AG10803 (cell line): ENCODE measurements at places on chromosomes 13 and 19.

- DNase-seq, result no peak
Observed at GRCh38 chr13:42753697-42754096, 27.7 kb upstream of the FAM216B start.

GRCh38 chr13:40777166-40777808, 6.3 kb upstream of the MRPS31 start:
- peak; percentile 46 for DNase-seq

DNA sequence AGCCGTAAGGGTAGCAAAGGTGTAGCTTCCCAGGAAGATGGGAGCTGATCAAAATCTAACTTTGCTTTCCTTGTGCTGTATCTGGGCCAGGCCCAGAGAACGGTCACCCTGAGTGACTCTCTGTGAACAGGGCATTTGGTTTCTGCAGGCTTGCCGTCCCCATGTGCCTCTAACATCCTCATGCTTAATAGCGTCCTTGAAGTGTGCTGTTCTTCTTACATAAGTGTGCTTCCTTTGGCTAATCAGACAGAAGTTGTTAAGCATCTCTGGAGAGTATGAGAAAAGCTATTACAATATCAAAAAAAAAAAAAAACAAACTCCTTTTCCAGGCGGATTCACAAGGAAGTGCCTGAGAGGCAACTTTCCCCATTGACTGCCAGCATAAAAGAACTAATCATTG, 503.7 kb downstream of the DIAPH3 start:
- no peak for DNase-seq

DNA sequence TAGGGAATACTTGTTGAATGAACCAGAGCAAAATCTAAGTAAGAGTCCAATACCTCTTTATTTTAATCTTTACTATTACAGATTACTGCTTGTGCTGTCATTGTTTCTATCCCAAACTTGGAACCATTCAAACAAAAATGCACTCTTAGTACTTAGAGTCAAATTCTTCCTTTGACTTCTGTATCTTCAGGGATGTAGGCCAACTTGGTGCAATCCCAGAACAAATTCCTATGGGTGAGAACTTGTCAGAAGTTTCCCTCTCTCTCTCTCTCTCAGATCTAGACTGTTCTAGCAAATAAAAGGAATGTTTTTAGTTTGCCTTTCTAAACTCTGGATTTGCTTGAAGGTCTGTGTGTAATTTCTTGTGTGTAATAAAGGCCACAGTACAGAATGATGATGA, 329.0 kb upstream of the TMTC4 start:
- no peak for DNase-seq

DNA sequence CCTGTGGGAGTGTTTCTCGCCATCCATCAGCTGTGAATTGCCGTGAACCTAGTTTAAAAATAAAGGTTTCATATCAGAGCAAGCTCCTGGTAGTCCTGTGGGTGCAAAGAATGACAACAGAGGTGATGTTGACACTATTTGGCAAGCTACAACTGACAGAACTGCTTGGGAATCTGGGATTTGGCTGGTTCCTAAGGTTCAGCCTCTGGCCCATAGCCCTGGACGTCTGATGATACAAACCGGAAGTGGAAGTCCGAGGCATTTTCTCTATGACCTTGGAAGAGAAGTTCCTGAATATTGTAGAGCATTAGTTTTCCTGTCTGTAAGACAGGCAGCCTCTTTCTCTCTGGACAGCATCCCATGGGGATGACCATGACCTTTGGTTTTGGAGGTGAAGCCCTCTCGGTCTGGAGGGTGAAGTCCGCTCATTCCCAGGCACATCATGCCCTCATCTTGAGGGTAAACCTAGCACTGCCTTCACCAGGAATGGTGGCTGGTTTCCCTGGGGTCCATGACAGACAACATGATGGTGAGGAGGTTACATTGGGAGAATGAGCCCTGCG, 29.1 kb downstream of the GATAD2A start:
- DNase-seq, result peak; percentile 89

DNA sequence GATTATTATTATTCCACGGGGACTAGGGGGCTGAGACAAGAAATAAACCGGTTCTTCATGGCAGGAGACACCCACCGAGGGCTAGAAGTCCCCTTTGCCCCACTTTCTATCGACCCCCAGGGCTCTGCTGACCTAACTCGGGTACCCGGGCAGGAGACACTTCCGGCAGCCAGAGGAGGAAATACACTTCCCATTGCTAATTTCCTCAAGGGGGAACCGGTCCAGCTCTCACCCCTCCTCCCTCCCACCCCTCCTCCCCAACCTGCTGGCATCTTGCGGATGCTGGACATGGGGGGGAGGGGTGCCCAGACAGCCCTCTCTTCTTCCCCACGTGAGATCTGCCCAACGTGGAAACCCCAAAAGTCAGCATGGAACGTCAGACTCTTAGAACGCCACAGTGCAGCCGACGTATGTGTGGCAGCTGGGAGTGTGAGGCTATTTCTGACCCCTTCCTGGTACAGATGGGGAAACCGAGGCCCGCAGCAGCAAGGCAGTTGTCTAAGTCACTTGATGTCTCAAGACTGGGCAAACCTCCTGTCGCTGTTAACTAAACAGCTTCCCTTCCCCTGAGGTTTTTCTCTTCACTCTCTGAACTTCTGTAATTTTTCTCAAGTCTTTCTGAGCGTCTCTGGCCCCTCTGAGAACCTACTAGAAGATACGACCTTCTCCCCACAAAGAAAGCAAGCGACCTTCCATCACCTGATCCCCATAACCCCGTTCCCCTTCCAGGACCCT, 3.6 kb downstream of the GPR4 start:
- DNase-seq, result no peak

DNA sequence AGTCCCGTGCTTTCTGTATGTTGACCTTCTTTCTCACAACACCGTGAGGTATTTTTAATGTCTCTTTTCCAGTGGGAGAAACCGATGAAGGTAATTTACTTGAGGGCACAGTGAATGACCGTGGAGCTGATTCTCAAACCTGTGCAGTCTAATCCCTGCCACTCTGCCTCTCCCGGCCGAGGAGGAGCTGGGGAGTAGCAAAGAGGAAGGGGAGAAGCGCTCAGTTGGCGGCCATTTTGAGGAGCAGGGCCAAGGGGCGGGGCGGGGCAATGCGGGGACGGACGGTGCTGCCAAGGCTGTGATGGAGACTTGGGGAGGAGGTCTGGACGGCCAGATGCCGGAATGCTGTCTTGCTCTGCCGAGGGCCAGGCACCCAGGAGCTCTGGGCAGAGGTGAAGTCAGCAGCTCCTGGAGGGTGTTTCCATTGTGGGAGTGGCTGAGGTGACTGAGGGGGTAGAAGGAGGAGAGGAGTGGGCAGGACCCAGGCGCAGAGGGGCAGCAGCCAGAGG, 12.4 kb upstream of the RANBP3 start:
- no peak for DNase-seq

DNA sequence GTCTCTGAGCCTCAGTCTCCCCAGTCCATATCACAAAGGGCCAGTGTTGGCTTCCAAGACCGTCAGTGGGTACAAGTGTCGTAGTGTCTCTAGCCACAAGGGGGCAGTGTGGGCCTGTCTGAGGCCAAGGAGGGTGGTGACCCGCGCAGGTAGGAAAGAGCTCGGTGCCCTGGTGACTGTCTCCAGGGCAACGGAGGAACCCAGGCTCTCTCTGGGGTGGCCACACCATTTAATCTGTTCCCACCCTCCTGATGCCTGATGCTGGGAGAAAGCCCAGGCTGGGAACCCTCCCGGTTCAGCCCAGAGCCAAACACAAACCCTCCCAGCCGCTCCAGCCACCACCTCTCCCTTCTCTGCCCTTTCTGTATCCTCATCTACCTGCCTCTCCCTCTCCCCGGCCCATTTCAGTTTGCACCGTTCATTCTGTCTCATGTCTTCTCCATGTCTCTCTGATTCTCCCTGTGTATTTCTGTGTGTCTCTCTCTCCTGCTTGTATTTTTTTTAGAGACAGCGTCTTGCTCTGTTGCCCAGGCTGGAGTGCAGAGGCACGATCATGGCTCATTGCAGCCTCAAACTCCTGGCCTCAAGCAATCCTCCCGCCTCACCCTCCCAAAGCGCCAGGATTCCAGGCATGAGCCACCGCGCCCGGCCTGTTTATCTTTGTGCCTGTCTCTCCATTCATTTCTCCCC, 17.5 kb upstream of the MEIS3 start:
- peak; percentile 46 for DNase-seq

DNA sequence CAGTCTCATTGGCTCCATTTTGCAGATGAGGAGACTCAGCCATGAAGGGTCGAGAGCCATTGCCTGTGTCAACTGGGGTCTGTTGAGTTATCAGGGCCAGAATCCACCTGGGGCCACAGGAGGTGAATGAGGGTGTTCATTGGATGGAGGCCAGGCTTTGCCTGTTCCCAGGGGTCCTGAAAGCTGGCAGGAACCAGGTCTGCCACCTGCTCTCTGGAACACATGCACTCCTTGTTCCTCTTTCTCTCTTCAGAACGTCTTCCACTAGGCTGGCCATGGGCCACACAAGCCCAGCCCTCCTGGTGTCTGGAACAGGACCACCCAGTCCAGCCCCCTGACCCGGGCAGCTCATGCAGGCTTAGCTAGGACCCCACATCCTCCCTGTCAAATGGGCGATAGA, 21.1 kb downstream of the PPP1R37 start:
- DNase-seq, result no peak

GRCh38 chr19:15252398-15253018, 20.3 kb upstream of the EPHX3 start:
- DNase-seq, result peak; percentile 76

GRCh38 chr19:32631381-32631780, 43.6 kb downstream of the ANKRD27 start:
- no peak for DNase-seq

DNA sequence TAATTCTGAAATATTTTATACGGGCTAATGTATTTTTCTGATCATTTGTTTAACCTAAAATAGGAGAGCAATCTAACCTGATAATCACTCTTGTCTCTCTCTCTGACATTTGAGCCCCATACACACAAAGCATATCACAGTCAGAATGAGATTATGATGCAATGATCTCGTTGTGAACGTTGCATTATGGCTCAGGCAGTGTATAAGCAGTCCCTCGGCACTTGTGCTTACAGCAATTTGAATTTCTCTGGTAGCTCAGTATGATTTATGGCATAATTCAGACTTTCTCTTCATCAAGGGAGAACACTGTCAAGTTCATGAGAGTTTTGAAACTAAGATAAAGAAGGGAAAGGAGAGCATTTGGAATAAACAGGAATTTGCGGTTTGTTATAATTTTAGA, 256.1 kb downstream of the DACH1 start:
- DNase-seq, result no peak

GRCh38 chr13:89812856-89813255, 1534.6 kb upstream of the MIR17HG start:
- DNase-seq, result no peak

- peak; percentile 4 for DNase-seq
Observed at GRCh38 chr13:46010148-46010547, 42.4 kb downstream of the ZC3H13 start.

DNA sequence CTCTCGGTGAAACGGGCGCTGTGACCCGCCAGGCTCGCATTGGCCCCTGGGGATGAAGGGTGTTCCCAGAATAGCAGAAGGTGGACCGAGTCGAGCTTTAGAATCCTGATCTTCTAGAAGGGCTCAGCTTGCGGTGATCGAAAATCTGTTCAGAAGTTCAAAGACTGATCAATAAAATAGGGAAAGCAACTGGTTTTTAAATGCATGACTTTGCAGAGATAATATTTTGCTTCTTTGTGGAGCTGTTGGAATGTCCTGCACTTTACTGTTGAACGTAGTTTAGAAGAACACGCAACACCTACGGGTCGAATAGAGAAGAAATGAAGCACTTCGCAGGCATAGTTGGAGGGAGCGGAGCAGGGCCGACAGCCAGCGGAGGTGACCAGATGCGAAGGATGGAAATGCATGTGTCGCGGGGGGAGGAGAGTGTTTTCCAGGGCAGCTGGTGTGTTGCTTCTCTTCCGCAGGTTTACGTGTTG, 766 bp downstream of the CEBPG start:
- peak; percentile 44 for DNase-seq

GRCh38 chr19:2791876-2792275, 6.6 kb downstream of the THOP1 start:
- no peak for DNase-seq

GRCh38 chr13:24183741-24184182, 23.2 kb downstream of the SPATA13 start:
- no peak for DNase-seq

GRCh38 chr19:10762656-10763055, 44.8 kb downstream of the DNM2 start:
- no peak for DNase-seq

- no peak for DNase-seq
Observed at GRCh38 chr13:96161141-96161540, 71.2 kb downstream of the HS6ST3 start.

DNA sequence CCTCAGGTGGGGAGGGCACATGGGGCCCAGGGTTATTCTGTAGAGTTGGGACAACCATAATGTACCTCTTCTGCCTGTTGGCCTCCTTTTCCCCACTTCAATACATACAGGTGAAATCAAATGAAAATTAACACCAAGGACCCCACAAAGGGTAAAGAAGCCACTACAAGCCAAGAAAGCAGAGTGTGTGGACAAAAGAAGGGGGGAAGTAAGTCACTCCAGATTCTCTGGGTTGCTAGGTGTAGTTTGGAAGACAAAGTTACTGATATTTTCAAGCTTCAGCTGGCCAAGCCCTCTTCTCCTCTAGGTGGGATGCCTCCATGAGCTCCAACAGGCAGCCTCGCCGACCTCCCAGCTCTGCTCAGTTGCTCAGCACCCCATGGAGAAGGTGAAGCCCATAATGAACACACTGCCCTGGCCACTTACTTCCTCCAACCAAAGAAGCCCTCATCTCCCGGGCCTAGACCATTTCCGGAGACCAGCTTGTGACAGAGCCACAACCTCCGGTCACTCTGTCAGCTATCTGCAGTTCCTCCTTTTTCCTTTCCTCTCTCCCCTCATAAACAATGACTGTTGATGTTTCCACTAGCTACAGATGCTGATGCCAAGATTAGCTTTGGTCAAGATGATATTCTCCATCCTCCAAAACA, 66.8 kb upstream of the MED4 start:
- DNase-seq, result no peak

DNA sequence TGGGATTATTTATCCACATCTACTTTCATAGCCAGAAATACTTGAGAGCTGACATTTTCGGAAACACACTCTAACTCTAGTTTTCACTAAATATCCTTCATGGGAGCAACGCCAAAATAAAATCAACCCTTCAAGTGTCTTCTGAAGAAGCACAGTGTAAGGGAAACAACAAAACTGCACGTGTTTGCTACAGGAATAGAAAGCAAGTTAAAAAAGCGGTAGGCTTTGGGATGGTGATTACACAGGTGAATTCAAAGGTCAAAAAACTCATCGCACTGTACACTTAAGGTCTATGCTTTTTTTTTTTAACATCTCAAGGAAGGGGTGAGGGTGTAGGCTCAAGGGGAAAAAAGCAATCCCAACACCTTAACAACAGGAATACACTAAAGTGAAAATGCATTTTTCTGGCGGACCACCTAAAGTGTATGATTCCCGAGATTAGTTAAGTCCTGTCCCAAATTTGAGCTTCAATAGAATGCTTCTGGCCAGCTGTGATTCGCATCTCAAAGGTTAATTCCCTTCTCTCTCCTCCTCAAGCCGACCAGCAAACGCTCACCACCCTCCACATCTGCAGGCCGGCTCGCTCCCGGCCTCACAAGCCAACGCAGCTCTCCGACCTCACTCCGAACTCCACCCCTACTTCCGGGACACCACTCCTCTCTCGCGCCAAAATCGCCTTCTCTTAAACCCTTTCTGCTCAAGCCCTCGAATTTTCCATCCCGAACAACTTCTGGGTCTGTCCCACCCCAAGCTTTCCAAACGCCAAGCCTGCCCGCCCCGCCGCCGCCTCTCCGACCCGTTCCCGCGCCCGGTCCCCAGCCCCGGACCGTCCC, 1.1 kb downstream of the ARGLU1 start:
- DNase-seq, result peak; percentile 54
